ENCODE measurements at places on chromosomes 5 and 9.

DNA sequence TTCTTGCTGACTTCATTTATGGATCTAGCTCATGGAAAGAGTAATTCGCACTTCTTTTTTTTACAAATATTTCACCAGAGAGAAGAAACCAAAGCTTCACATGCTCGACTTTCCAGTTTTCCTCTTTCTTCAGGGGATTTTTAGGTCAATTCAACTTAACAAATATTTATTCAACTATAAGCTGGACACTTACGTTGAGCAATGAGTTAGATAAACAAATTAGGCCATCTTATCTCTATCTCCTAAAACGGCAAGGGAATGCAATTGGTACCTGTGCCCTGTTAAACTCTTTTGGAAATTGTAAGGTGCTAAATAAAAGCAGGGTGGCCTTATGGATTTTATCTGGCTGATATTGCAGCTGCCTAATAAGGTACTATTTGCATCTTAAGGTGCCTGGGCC lies 145.1 kb upstream of the RAI14 start:
- no peak overlapping the region for H3K4me3 ChIP-seq
- no peaks in the 10 kb centered on the region for H3K4me1 ChIP-seq
- no peak overlapping the region for H3K27ac ChIP-seq
- no peak for DNase-seq

DNA sequence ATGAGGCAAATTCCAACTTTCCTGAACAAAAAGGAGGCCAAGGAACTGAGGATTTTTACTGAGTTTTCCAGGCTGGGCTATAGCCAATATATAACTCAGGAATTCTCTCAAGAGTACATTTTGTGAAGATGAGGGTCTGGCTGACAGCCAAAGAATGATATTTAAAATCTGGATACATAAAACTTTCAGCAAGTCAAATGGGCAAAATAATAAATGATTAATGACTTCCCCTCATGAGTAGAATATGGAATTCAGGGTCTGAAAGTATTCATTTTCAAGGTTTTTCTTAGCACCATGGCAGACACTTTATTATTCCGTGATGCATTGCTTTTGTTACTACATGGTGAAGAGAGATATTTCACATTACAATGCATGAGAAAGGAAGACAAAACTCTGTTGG lies 7.8 kb downstream of the FAM81B start:
- H3K27me3 ChIP-seq: peaks cover 29% of the 10 kb centered on the region
- H3K36me3 ChIP-seq: no peaks in the 10 kb centered on the region
- H3K4me3 ChIP-seq: no peak overlapping the region
- no peak overlapping the region for H3K27ac ChIP-seq

DNA sequence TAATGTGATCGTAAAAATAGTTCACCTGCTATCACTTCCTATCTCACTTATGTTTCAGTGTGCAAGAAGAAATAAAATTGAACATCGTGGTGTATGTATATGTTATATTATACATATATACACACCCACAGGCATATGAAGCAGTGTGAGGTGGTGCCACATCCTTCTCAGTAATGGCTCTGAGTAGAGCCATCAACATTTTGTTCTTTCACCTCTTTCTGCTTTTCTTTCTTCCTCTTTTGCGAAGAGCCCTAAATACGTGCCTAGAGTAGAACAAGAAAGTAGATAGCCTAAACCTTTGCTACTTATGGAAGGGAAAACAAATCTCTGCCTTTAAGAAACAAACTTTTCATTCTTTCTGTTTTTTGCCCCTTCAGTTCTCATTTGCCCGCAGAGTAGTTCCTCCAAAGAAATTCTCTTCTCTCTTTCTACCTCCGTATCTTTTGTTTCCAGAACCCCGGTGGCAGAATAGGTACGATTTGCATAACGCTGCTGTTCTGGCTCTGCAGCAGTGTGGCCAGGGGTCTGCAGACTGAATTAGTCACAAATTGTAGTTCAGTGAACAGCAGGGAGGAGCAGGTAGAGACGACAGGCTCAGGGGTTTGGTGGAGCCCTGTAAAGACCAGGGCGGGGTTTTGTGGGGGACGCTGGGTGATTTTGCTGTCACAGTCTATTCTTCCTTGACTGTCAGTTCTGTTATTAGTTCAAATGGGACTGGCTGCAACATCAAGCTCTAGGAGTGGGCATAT lies 40.5 kb upstream of the PJA2 start:
- H3K27ac ChIP-seq: no peak overlapping the region
- H3K4me3 ChIP-seq: no peak overlapping the region
- no peak for DNase-seq
- H3K36me3 ChIP-seq: no peaks in the 10 kb centered on the region
- no peaks in the 10 kb centered on the region for H3K4me1 ChIP-seq

DNA sequence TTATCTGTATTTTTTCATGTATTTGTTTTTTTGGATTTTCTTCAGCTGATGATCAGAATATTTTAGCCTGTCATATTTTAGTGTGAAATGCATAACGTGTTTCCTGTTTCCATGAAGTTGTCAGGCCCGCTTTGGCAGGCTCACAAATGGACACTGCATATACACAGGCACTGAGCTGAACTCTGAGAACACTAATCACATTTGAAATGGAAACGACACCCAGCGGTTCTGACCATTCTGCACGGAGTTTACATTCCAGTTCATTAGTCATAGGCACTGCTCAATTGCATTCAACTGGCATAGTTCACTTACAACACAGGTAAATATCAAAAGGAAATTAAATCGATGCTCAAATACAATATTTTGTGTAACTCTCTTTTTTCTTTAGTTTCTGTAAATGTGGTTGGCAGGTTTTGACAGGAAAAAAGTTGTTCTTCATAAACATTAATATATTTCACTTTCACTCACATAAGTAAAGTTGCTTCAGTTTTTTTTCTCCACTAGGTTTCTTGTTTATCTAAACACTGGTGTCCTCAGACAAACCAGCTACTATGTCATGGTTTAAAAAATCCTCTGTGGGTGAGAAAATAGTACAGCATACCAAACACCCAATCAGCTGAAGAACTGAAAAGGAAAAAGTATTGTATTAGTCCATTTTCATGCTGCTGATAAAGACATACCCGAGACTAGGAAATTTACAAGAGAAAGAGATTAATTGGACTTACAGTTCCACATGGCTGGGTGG lies 559.0 kb upstream of the DAP start:
- no peak overlapping the region for H3K4me3 ChIP-seq
- no peak for DNase-seq
- H3K4me1 ChIP-seq: peaks cover 3% of the 10 kb centered on the region
- no peaks in the 10 kb centered on the region for H3K27me3 ChIP-seq
- H3K27ac ChIP-seq: no peak overlapping the region
- H3K36me3 ChIP-seq: no peaks in the 10 kb centered on the region

GRCh38 chr5:146623009-146623408 lies 107.0 kb upstream of the GPR151 start:
- no peak overlapping the region for H3K4me3 ChIP-seq
- no peak for DNase-seq
- no peaks in the 10 kb centered on the region for H3K27me3 ChIP-seq
